EH (cell line): ENCODE measurements at places on chromosomes 6 and 20.

GRCh38 chr6:42929821-42930360 lies 611 bp downstream of the CNPY3 start:
- peak; percentile 86 for DNase-seq

- peak; percentile 65 for DNase-seq
Observed at GRCh38 chr6:53282741-53283140, 66.0 kb downstream of the ELOVL5 start.

DNA sequence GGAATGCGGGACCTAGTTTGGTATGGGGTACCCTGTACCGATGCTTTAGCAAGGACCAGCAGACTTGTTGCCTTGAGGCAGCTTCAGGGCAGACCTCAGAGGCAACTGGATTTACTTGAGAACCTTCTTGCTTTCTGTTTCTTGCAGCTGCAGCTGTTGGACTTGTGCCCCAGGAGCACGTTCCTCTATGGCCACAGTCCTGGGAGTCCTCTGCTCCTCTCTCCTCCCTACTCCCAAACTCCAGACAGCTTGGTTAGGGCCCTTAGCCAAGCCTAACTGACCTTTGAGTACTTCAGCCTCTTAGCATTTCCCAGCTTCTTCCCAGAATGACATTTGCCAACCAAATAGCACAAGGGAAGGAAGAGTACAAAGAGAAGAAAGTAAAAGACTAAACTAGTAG lies 34.7 kb downstream of the GHRH start:
- peak; percentile 32 for DNase-seq

DNA sequence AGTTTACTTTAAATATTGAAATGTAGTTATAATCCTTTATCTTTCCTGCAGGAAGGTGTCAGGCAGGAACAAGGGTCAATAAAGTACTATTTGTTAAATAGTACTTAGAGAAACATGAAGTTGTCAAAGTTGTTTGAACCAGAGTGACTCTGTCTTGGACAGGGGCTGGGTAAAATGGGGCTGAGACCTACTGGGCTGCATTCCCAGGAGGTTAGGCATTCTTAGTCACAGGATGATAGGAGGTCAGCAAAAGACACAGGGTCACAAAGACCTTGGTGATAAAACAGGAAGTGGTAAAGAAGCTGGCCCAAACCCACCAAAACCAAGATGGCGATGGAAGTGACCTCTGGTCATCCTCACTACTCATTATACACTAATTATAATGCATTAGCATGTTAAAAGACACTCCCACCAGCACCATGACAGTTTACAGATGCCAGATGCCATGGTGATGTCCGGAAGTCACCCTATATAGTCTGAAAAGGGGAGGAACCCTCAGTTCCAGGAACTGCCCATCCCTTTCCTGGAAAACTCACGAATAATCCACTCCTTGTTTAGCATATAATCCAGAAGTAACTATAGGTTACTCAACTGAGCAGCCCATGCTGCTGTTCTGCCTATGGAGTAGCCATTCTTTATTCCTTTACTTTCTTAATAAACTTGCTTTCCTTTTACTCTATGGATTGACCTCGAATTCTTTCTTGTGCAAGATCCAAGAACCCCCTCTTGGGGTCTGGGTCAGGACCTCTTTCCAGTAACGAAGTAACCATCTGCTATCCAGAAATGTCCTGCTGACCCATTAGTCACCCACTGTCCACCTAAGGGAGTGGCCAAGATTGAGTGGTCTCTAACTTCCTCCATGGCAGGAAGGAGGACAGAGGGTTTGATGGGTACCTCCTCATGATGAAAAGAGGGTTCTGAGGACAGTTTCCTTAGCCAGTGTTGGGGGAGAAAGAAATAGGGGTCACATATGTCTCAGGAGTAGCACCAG lies 19.6 kb downstream of the SLC22A2 start:
- peak; percentile 23 for DNase-seq

DNA sequence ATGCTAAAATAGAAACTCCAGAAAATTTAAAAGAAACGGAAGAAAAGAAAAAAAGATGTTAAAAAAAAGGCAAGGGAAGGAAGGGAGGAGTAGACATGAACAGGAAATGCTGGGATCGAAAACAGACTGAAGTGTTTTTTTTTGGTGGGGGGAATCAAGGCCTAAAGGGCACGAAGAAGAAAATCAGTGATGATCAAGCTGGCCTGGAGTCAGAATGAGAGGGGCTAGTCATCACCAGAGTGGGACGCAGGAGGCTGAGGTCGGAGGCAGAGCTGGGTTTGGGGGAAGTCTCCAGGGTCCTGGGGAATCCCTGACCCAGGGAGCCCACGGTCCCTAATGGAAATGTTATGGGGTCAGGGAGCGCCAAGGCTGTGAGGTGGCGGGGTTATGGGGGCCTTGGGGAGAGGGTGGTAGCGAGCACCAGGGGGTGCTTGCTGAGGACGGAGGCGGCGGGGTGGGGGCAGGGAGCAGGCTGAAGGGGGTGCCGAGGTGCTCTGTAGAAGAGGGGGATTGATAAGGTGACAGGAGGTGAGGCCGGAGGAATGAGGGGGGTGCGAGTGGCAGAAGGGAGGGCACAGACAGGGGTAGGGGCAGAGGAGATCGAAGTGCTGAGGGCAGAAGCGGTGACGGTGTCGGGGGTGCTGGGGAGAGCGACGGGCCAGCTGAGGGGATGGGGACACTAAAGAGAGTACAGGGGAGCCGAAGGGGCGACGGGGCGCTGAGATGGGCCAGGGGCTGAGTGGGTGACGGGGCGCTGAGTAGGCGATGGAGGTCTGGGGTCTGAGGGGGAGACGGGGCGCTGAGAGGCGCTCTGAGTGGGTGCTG lies 684 bp downstream of the ZNFX1 start:
- DNase-seq, result no peak

GRCh38 chr6:5308066-5308465 lies 46.8 kb downstream of the FARS2 start:
- DNase-seq, result peak; percentile 15

GRCh38 chr6:54617730-54618129 lies 228.8 kb upstream of the FAM83B start:
- DNase-seq, result peak; percentile 93

DNA sequence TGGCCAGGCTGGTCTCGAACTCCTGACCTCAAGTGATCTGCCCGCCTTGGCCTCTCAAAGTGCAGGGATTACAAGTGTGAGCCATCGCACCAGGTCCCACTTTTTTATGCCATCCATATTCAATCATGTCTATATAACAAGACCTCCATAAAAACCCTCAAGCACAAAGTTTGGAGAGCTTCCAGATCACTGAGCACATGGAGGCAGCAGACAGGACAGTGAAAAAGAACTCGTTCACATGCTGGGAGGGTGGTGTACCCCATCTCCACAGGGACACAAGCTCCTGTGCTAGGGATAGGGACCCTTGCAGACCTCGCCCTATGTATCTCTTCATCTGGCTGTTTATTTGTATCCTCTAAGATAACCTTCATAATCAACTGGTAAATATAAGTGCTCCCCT lies 30.3 kb downstream of the KIF13A start:
- DNase-seq, result no peak

- DNase-seq, result no peak
Observed at GRCh38 chr6:170476360-170476759, 76.7 kb downstream of the PSMB1 start.

- DNase-seq, result peak; percentile 91
Observed at GRCh38 chr20:36541227-36541767, at the start of gene MYL9. Gene MYL9 (plus strand): TSS chr20:36541519. CDS start chr20:36544885, 3,366 bp downstream.

DNA sequence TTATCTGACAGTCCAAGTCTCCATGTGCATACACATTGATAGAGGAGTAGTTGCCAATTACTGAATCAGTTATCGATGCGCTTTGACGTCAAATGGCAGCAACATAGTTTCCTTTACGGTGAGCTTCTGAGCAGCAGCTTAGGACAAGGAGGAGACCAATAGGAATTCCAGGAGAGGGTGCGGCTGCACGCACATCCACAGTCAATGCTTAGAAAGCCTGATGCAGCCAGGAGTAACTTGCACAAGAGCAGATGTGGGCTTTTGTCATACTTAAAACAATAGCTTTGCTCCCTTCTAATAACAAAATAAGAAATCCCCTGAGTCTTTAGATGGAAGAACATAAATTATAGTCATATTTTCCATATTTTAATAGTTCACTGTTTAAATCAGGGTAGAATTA lies 442.1 kb downstream of the BCKDHB start:
- DNase-seq, result no peak

DNA sequence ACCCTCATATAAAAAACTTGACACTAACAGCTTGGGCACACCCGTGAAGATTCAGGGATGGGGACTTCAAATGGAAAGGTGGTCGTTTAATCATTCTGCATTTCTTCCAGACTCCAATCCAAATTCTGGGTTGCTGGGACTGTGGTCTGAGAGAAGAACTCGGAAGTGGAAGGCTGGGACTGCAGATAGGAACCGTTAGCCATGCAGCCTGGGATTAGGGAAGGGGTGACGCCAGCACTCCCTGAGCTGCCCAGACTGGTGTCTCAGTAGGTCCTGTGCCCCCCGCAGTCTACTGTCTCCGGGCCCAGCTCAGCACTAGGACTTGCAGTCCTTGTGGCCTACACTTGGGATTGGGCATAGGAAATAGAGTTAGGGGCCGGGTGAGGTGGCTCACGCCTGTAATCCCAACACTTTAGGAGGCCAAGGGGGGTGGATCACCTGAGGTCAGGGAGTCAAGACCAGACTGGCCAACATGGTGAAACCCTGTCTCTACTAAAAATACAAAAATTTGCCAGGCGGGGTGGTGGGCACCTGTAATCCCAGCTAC lies 511 bp upstream of the CLIC1 start:
- no peak for DNase-seq

GRCh38 chr20:34316196-34316814 lies 13.2 kb upstream of the AHCY start:
- peak; percentile 88 for DNase-seq

GRCh38 chr6:37523412-37523811 lies 23.7 kb upstream of the CCDC167 start:
- no peak for DNase-seq

GRCh38 chr6:1190366-1190765 lies 121.5 kb upstream of the FOXQ1 start:
- DNase-seq, result peak; percentile 97

GRCh38 chr20:58143531-58143930 lies 84.9 kb downstream of the ANKRD60 start:
- DNase-seq, result no peak
